Osteocyte (in vitro differentiated cells): ENCODE measurements at places on chromosomes 2 and 18.
A peak's percentile ranks its signal among the peaks of the same experiment; 100 is the strongest.

GRCh38 chr2:235610696-235611257 lies 116.9 kb downstream of the AGAP1 start:
- DNase-seq = no peak

GRCh38 chr2:197209742-197210408 lies 100.7 kb downstream of the ANKRD44 start:
- DNase-seq = no peak

GRCh38 chr18:26403491-26403890 lies 144.9 kb downstream of the KCTD1 start:
- no peak for DNase-seq

DNA sequence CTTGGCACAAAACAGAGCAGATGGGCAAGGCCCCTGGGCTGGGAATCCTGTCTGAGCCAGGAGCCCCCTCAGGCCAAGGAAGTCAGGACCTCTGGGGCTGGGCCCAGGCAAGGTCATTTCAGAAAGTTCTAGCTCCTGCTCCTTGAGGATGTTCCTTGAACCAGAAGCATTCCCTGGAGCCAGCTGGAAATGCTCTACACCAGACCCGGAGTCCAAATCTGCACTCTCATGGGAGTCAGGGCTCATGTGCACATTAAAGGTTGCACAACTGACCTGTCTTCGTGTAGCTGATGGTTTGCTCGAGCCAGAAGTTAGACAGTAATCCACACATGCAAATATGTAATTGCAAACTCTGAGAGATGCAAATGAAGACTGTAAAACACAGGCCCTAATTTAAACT lies 18.0 kb downstream of the PARD6G start:
- peak; percentile 46 for DNase-seq

DNA sequence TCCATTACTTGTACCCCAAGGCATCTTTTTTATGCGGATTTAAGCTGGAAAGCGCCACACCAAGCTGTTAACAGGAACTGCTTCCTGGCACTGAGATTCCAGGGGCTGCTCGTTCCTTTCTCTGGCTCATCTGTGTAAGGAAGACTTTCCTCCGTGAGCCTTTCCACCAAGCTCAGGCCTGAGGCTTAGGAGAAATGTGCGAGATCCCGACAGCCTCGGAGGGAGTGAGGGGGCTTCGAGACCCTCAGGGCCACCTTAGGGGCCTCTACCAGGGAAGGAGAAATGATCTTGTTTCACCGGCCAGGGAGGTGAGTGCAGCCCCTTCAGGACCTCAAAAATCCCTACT lies 17.1 kb downstream of the B3GNT7 start:
- DNase-seq = no peak
